ENCODE measurements at places on chromosomes 1 and 21. TPM values are rescaled to one million over a fixed set of nuclear protein-coding genes. Genes with fewer than 3 reads are reported as not detected.
A peak's percentile ranks its signal among the peaks of the same experiment; 100 is the strongest.

- DNase-seq = no peak
Observed at GRCh38 chr1:118563981-118564951, 379.2 kb upstream of the SPAG17 start.

Gene LGR6
- 1.9 TPM for polyA plus RNA-seq

DNA sequence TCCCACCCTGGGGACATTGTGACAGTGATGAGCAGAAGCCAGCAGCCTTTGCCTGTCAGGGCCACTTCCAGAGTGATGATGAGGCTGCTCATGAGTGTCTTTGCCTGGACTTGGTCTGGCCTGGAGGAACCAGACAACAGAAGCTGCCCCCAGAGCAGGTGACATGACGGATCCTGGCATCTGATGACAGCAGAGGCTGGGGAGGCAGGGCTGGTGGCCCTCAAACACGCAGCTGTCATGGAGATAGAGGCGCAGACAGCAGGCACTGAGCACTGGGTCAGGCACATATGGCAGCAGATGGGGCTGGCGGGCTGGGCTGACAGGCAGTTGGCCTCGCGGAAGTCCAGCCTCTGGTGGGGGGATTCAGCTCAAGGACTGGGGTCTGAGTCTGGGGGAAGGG is 66.4 kb upstream of the STUM start:
- no peak for DNase-seq

- DNase-seq = peak; percentile 63
Observed at GRCh38 chr1:55813618-55814017, 598.5 kb upstream of the USP24 start.

DNA sequence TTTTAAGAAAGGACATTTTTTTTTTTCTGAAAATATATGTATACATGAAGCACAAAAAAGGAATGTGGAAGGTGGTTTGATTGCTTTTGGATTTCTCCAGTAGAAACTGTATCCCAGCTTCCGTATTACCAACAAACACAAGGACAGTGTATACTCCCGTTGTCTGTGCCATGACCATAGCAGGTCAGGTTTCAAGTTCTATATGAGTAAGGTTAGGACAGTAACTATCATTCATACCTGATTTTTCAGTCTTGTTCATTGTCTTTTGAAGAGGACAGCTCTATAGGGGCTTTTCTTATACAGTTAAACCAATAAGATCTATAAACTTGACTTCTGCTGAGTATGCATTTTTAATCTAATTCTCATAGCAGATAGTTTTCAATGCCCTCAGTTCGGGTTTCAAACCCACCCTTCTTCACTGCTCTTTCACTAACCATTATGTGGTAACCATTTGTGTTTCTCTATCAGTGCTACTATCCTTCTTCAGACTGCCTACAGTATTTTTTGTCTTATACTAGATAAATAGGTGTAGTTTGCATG is 19.6 kb downstream of the UBAP2L start:
- DNase-seq = no peak

GRCh38 chr21:32183396-32183795 is 95.5 kb downstream of the MIS18A start:
- no peak for DNase-seq

GRCh38 chr1:24392604-24392946 is 21.0 kb downstream of the STPG1 start:
- no peak for DNase-seq

DNA sequence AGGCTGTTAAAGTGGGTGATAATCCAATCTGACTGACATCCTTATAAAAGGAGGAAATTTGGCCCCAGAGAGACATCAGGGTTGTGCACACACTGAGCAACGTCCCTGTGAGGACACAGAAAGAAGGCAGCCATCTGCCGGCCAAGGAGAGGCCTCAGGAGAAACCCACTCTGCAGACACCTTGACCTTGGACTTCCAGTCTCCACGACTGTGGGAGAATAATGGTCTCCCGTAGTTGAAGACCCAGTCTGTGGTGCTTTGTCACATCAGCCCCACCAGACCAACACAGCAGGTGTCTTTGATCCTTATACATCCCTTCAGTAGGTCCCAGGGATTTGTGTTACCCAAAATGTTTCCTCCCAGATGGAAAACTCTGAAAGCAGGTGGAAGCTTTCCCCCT is 4.2 kb upstream of the DNAJC28 start:
- DNase-seq = no peak

Gene RGS16
- 3.8 TPM for polyA plus RNA-seq

Gene TAS1R1
- polyA plus RNA-seq = 0.74 TPM

DNA sequence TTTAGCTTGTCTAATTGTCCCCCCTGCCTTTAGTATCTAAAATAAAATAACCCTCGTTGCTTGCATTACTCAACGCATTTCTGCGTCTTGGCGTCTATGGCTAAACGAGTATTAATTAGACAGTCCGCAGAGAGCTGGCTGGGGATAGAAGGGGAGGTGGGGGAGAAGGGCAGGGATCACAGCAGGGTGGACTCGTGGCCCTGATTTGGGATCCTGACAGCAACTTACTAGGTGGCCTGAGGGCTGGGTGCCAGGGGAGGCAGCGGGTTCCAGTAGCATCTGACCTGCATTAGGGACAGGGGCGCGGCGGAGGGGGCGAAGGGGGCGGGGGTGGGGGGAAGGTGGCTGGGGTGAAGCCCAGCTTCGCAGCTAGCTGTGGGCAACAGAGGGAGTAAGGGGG is 1.1 kb upstream of the BACE2 start:
- peak; percentile 12 for DNase-seq

Gene KRTAP13-2
- polyA plus RNA-seq = not detected

Gene NBPF12
- 6.2 TPM for polyA plus RNA-seq

- no peak for DNase-seq
Observed at GRCh38 chr1:43071241-43071640, 100.8 kb downstream of the EBNA1BP2 start.

Gene RXFP4
- polyA plus RNA-seq = not detected

- no peak for DNase-seq
Observed at GRCh38 chr1:1167398-1167821, 6.3 kb upstream of the TTLL10 start.

DNA sequence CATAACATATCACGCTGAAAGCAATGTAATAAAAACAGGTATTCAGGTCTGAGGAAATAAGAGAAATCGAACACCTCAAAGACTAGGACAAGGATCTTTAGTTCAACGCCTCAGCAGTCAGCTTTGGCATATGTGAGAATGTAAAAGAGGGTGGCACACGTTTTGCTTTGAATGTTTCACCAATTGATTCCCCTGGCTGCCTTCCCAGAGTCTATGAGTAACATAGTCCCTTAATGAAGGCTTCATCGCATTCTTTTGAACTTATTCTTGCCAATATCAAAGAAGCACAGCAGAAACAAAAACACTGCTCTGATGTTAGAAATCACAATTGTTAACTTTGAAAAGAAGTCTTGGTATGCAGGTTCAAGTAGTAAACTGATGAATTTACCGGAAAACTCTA is 764.8 kb downstream of the ADGRL2 start:
- no peak for DNase-seq

Gene ZYG11A
- 0.02 TPM for polyA plus RNA-seq

- DNase-seq = no peak
Observed at GRCh38 chr1:109789551-109790180, 25.9 kb upstream of the EPS8L3 start.

Gene FAM163A
- 1.7 TPM for polyA plus RNA-seq

- DNase-seq = peak; percentile 85
Observed at GRCh38 chr1:184664042-184664660, 90.5 kb downstream of the EDEM3 start.

DNA sequence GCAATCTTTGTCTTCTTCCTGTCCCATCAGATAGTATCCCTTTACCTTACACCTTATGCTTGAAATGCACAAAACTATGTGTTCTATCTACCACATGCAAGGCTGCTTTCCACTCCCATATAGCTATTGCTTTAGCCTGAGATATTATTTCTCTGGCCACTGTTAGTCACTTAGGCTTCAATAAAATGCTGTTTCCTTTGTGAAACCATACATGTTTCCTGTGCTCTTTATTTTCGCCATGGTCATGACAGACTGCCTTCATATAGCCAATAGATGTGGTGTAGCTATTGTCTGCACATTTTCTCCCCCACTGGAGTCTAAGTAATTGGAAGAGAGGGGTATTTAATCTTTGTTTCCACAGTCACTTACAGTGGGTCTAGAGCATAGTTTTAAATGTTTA is 108.4 kb downstream of the GREM2 start:
- no peak for DNase-seq

DNA sequence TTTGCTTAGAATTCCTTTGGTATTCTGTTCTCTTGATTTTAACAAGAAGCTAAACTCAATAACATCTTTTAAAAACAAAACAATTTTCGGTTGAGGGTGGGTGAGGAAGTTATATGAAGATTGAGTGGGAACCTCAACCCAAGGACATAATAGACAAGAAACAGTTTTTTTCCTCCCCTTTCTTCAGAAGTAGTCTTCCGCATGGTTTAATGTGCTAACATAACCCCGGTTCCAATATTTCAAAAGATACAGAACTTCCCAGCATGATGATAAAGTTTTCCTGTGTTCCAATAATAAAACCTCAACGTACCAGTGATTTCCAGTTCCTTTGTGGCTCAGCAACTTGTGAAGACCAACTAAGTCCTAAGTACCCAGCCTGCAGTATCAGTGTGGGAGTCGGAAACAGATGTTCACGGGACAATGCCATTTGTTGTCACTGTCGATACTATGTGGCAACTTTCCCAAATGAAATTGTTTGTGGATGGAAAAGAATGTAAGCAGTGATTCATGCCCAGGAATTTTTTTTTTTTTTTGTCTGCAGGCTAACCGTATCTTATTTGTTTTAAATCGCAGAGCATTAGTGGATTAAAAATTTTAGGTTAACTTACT is 48.5 kb downstream of the NR5A2 start:
- no peak for DNase-seq

DNA sequence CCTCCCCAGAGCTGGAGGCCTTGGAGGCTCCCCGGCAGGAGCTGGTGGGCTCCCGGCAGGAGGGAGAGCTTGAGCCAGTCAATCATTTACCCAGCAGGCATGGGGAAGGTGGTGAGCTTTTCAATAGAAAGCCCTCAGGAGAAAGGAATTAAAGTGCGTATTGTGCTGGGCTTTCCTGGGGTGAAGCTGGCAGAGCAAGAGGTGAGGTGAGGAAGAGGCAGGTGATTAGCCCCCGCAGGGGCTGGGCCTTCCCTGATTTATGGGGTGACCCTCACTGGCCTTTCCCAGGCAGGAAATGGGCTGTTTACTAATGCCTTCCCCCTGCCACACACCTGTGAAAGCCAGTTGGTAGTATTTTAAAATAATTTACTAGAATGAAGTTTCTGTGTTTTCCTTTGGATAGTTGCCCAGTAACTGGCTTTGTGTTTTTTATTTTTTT is 25.8 kb downstream of the CLDN14 start:
- DNase-seq = no peak

DNA sequence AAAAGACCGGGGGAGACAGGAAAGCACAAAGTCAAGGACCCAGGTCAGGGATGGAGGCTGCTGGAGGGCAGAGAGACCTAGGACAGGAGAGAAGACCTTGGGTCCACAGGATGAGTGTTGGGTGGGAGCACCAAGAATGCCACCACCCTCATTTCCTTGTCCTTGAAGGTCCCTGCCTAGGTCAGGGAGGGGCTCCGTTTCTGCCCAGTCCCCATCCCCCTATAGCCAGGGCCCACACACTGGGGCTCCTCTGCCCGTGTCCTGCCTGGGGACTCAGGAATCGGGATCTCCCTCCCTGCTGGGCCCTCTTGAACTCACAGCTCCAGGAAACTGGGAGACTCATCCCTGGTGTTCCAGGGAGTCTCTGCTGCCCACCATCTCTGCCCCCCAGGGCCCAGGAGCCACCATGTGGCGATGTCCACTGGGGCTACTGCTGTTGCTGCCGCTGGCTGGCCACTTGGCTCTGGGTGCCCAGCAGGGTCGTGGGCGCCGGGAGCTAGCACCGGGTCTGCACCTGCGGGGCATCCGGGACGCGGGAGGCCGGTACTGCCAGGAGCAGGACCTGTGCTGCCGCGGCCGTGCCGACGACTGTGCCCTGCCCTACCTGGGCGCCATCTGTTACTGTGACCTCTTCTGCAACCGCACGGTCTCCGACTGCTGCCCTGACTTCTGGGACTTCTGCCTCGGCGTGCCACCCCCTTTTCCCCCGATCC is 584 bp downstream of the TINAGL1 start:
- no peak for DNase-seq

DNA sequence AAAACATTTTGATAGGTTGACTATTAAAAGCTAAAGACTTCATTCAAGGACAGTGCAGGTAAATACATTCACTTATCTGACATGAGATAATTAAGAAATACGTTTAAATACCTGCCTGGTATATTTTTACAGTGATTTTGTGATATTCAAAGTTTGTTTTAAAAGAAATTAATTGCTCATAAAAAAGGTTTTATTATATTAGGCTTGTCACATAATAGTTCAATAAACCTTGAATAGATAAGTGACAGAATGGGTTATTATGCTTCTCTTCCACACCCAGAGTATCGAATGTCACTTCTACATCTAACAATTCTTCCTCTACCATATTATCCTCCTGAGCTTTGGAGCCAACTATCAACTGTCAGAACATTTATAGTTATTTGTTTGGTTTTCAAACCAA is 60.0 kb downstream of the LTN1 start:
- no peak for DNase-seq

DNA sequence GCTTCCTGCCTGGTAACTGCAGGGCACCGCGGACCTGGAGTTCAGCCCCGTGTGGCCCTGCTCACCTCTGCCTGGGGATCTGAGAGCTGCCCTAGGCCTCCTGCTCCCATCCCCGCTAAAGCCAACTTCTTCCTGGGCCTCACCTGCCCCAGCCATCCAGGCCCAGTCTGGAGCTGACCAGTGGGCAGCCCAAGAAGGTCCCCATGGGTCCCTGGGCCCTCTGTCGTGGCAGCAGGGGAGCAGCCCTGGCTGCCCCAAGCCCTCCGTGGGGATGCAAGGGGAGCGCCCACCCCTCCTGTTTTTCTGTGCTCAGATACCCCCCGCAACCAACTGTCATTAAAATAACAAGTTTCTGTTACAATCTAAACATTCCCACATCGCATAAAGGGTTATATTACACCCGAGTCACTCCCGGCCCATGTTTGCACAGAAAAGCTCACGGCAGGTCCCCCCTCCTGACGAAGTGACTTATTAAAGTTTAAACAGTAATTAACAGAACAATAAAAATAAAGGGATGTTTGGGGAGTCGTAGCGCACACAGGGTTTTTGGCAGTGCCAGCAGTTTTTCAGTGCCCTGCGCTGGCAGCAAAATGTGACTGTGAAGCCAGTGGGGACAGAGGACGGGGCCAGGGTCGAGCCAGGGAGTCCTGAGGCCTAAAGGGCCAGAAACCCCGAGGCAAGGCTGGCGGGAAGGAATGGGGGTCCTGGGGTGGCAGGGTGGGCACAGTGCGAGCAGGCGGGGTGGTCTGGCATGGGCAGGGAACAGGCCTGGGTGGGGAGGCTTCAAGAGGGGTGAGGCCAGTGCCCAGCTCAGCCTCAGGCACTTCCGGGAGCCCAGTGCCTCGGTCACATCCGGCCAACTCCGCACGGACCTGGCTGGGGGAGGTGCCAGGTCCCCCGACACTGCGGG is 121.5 kb downstream of the CASZ1 start:
- DNase-seq = no peak

All from ovary (tissue), 10 donors.